ENCODE measurements at places on chromosomes 16 and 17.

DNA sequence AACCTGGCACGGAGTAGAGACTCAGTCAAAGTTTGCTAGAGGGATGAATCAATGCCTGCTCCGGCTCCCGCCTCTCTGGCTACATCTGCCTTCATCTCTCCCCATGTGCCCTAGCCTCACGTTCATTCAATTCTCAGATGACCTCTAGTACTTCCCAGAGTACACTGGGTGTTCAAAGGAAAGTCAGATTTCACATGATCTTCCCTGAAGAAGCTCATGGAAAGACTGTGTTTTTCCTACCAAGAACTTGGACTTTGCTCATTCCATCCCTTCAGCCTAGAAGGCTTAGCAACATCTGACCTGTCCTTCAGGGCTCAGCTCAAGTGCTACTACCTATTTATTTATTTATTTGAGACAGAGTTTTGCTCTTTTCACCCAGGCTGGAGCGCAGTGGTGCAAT lies 11.1 kb upstream of the TNK1 start:
- H3K4me3 ChIP-seq, result no peak overlapping the region
- no peaks in the 10 kb centered on the region for H3K4me1 ChIP-seq
- H3K27ac ChIP-seq, result no peak overlapping the region
- H3K36me3 ChIP-seq, result no peaks in the 10 kb centered on the region

GRCh38 chr16:31505483-31505882 lies 2.7 kb downstream of the RUSF1 start:
- H3K36me3 ChIP-seq, result no peaks in the 10 kb centered on the region
- H3K27me3 ChIP-seq, result no peaks in the 10 kb centered on the region
- H3K4me3 ChIP-seq, result no peak overlapping the region
- H3K27ac ChIP-seq, result no peak overlapping the region
- no peak for DNase-seq
- peaks cover 2% of the 10 kb centered on the region for H3K4me1 ChIP-seq

GRCh38 chr16:81627729-81628244 lies 151.3 kb upstream of the PLCG2 start:
- no peak overlapping the region for H3K27ac ChIP-seq
- H3K4me3 ChIP-seq, result no peak overlapping the region
- no peaks in the 10 kb centered on the region for H3K36me3 ChIP-seq
- H3K4me1 ChIP-seq, result peaks cover 3% of the 10 kb centered on the region
- H3K27me3 ChIP-seq, result no peaks in the 10 kb centered on the region

DNA sequence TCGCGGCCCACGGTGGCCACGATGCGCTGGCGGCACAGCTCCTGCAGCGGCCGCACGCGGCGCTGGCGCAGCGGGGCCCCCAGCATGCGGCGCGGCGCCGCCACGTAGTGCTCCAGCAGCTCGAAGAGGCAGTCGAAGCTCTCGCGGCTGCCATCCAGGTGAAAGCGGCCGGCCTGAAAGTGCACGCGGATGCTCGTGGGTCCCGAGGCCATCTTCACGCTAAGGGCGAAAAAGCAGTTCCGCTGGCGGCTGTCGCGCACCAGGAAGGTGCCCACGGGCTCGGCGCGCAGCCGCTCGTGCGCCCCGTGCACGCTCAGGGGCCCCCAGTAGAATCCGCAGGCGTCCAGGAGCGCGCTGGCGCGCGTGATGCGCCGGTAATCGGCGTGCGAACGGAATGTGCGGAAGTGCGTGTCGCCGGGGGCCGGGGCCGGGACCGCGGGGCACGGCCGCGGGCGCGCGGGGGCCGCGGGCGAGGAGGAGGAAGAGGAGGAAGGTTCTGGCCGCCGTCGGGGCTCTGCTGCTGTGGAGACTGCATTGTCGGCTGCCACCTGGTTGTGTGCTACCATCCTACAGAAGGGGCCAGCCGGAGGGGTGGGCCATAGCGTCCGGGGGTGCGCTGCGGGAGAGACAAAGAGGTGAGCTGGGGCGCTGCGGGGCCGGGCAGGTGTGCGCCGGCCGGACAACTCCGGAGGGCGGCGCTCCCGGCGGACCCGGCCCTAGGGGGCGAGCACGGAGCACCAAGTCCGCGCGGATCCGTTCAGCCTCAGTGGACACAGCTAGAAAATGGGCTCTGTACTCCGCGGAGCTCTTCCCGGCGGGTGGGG lies 879 bp downstream of the SOCS1 start:
- DNase-seq, result peak; percentile 63
- H3K4me3 ChIP-seq, result peak overlapping the region; percentile 87
- H3K4me1 ChIP-seq, result peaks cover 6% of the 10 kb centered on the region
- no peaks in the 10 kb centered on the region for H3K36me3 ChIP-seq
- H3K27ac ChIP-seq, result peak overlapping the region; percentile 82

GRCh38 chr16:82660075-82660645 lies 33.4 kb downstream of the CDH13 start:
- no peak for DNase-seq
- no peaks in the 10 kb centered on the region for H3K4me1 ChIP-seq
- H3K4me3 ChIP-seq, result no peak overlapping the region
- H3K27me3 ChIP-seq, result no peaks in the 10 kb centered on the region
- H3K36me3 ChIP-seq, result no peaks in the 10 kb centered on the region

DNA sequence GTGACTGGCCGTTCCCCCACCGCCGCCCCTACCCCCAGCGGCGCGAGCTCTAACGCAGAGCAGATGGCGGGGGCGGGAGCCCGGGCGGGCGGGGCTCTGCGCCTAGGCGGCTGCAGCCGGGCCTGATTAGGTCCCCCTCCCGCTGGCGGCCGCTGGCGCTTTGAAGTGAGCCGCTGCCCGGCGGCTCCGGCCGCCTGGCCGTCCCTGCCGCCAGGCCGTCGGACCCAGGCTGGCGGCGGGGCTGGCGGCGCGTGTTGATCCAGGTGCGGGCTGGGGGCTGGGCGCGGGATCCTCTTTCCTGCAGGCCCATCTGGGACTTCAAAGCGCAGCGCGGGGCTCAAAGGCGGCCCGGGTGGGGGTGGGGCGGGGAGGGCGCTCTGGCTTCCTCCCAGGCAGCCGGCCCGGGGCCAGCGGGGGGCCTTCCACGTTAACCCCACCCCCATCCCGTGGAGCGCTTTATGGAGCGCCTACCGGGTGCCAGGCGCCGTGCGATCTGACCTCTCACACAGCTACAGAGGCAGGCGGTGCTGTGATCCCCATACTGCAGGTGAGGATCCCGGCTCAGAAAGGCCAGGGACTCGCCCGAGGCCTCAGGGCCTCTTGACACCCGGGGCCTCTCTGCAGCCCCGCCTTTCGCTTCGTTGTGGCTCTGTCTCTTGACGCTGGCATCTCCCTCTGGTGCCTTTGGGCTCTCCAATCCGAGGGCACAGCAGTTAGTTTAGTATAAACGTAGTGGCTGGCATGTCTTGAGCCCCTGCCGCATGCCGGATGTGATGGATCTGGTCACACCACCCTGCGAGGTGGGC lies 80.0 kb upstream of the NKD1 start:
- H3K4me3 ChIP-seq, result peak overlapping the region; percentile 0
- no peaks in the 10 kb centered on the region for H3K36me3 ChIP-seq
- H3K4me1 ChIP-seq, result no peaks in the 10 kb centered on the region
- H3K27ac ChIP-seq, result no peak overlapping the region
- peak; percentile 23 for DNase-seq

DNA sequence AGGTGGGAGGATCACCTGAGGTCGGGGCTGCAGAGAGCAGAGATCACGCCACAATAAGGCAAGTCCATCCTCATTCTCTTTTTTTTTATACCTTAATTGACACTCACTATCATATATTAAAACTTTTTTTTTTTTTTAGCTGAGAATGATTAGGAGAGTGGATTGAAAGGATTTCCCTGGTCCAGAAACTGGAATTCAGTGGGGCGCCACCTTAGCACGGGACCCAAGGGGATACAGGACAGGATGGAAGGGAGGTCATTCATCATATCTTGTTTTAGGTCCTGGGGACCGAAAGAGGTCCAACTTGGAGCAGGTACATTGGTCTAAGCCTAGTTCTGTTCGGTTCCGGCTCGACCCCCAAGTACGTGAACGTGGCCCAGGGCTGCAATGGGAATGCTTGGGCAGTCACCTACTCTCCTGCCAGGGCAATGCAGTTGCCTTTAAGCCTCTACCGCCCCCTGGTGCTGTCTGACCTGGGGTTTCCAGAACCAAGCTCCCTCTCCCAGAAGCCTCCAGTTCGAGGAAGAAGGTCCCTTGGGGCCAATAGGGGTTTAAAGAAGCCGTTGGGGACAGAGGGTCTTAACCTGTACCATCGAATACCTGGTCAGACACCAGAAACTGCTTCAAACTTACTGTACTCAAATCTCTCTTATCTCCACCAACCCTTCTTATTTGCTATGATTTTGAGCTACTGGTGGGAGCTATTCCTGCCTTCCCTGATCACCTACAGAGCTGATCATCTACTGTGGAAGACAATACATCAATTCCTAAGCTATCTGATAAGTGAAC lies 19.9 kb upstream of the GPATCH8 start:
- H3K27ac ChIP-seq, result no peak overlapping the region
- H3K27me3 ChIP-seq, result no peaks in the 10 kb centered on the region
- H3K4me1 ChIP-seq, result no peaks in the 10 kb centered on the region
- DNase-seq, result peak; percentile 33

- no peaks in the 10 kb centered on the region for H3K36me3 ChIP-seq
- no peaks in the 10 kb centered on the region for H3K4me1 ChIP-seq
- H3K27ac ChIP-seq, result no peak overlapping the region
- no peak overlapping the region for H3K4me3 ChIP-seq
- DNase-seq, result no peak
Measured at GRCh38 chr17:45227101-45227925, 5.6 kb downstream of the FMNL1 start.

DNA sequence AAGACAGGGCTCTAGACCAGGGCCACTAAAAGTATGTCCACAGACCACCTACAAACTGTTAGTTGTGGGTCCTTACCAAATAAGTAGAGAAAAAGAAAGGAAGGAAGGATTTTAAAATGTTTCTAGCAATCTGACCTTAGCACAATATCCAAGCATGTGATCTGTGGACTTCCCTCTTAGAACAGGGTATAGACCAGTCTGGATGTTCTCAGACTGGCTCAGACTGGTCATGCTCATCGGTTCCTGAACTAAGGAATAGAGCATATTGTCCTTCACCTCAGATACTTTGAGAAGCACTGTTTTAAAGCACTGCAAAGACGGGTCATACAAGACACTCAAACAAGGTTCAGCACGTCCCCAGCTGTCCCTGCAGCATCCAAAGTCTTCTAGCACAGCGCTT lies 25.8 kb downstream of the CUEDC1 start:
- no peaks in the 10 kb centered on the region for H3K4me1 ChIP-seq
- no peaks in the 10 kb centered on the region for H3K36me3 ChIP-seq
- DNase-seq, result no peak
- no peak overlapping the region for H3K4me3 ChIP-seq
- no peak overlapping the region for H3K27ac ChIP-seq

- H3K27ac ChIP-seq, result no peak overlapping the region
- H3K36me3 ChIP-seq, result no peaks in the 10 kb centered on the region
Measured at GRCh38 chr16:49011901-49012300, 269.7 kb downstream of the CBLN1 start.

- H3K27me3 ChIP-seq, result no peaks in the 10 kb centered on the region
- peak overlapping the region; percentile 88 for H3K27ac ChIP-seq
- H3K4me1 ChIP-seq, result peaks cover 49% of the 10 kb centered on the region
- no peaks in the 10 kb centered on the region for H3K36me3 ChIP-seq
Measured at GRCh38 chr16:4323845-4324488, 8.1 kb downstream of the GLIS2 start.

- no peak for DNase-seq
- no peak overlapping the region for H3K4me3 ChIP-seq
- peaks cover 5% of the 10 kb centered on the region for H3K27me3 ChIP-seq
- no peak overlapping the region for H3K27ac ChIP-seq
- H3K4me1 ChIP-seq, result peaks cover under 1% of the 10 kb centered on the region
- H3K36me3 ChIP-seq, result no peaks in the 10 kb centered on the region
Measured at GRCh38 chr17:81961521-81962498, 823 bp upstream of the NOTUM start.

DNA sequence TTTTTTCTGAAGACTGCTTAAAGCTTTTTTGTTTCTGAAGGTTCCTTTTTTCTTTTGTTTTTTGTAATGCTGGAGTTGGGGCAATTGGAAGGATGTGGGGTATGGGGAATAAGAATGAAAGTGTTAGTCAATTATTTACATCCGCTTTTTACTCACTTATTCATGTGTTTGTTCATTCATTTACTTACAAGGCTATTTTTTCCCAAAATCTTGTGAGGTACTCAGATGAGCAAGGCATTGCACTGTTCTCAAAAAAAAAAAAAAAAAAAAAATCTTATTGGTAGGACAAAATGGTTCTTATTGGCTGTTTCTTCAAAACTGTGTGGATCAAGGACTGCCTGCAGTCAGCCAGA lies 55.7 kb downstream of the PLD6 start:
- H3K27ac ChIP-seq, result no peak overlapping the region
- H3K27me3 ChIP-seq, result no peaks in the 10 kb centered on the region
- no peak overlapping the region for H3K4me3 ChIP-seq
- no peaks in the 10 kb centered on the region for H3K36me3 ChIP-seq
- H3K4me1 ChIP-seq, result no peaks in the 10 kb centered on the region

DNA sequence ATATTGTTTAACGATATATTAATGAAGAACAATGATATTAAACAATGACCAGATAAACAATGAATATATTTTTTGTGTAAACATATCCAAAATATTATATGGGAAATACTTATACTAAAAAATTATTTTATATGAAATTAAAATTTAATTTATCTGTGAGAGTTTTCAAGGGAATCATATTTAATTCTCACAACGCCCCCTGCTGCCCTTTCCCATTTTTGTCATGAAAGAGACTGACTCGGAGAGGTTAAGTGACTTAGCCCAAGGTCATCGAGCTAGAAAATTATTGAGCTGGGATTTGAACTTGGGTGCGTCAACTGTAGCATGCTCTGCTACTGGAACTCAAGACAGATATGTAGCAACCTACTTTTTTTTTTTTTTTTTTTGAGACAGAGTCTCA lies 7.2 kb upstream of the MYCBPAP start:
- no peaks in the 10 kb centered on the region for H3K27me3 ChIP-seq
- no peak for DNase-seq
- H3K36me3 ChIP-seq, result no peaks in the 10 kb centered on the region
- H3K4me1 ChIP-seq, result no peaks in the 10 kb centered on the region
- H3K27ac ChIP-seq, result no peak overlapping the region

GRCh38 chr16:10577305-10578202 lies 2.8 kb downstream of the EMP2 start:
- H3K27ac ChIP-seq, result peak overlapping the region; percentile 94
- peaks cover 24% of the 10 kb centered on the region for H3K4me1 ChIP-seq
- H3K27me3 ChIP-seq, result no peaks in the 10 kb centered on the region

DNA sequence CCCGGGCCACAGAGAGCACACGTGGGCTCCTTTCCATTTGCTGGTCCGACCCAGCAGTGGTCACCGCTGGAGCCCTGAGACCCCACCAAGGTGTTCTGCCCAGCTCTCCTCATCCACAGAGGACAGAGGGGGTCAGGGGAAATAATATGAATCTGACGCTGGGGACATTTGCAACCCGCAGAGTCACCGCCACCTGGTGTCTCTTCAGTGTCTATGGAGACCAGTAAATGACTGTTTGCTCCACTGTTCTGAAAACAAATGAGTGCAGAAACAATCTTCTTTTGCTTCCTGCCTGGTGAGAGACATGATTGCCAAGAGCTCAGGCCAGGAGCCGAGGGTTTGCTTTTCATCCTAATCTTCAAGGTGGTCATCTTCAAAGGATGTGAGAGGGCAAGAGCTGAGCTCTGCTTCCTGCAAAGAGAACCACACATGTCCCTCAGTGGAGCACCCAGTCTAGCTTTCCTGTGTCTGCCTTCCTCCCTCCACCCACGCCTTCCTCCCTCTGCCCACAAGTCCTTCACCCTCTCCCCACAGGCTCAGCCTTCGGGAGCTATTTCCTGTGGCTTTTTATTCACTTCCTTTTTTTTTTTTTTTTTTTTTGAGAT lies 14.7 kb upstream of the KLHDC4 start:
- no peak overlapping the region for H3K27ac ChIP-seq
- H3K27me3 ChIP-seq, result no peaks in the 10 kb centered on the region
- H3K36me3 ChIP-seq, result no peaks in the 10 kb centered on the region
- H3K4me3 ChIP-seq, result no peak overlapping the region
- no peaks in the 10 kb centered on the region for H3K4me1 ChIP-seq
- DNase-seq, result no peak

All from ovary (tissue), 10 donors.